ENCODE measurements at places on chromosomes 16 and 17. TPM values are rescaled to one million over a fixed set of nuclear protein-coding genes. Genes with fewer than 3 reads are reported as not detected.

DNA sequence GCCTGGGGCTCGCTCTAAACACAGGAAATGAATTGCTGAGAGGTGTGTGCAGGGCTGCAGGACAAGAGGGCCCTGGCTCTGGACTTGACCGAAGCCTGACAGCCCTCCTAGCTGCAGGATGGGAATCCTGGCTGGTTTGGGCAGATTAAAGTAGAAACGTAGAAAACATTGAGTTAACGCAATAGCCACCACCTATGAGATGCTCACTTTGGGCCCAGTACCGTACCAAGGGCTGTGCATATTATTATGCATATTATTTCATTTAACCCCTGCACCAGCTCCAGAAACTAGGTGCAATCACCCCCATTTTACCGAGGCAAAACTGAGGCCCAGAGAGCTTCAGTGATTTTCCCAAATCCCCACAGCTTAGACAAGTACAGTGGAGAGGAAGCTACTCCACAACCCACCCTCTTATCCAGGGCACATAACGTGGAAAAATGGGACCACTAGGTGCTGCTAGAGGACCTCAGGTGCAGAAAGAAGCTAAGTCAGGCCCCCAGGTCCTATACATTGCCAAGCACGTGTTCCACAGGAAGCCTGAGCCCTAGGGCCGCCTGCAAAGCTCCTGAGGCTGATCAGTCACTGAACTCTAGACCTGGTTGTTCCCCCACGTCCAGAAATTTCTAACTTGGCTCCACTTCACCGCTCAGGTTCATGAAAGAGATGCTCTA lies 79.2 kb downstream of the MYH11 start:
- DNase-seq: no peak

Gene TRPV3
- 1.3 TPM for polyA plus RNA-seq

Gene ITGAX
- 3.5 TPM for polyA plus RNA-seq

- DNase-seq: no peak
These were observed 129.6 kb upstream of the TNRC6C start for GRCh38 chr17:77828749-77829539.

DNA sequence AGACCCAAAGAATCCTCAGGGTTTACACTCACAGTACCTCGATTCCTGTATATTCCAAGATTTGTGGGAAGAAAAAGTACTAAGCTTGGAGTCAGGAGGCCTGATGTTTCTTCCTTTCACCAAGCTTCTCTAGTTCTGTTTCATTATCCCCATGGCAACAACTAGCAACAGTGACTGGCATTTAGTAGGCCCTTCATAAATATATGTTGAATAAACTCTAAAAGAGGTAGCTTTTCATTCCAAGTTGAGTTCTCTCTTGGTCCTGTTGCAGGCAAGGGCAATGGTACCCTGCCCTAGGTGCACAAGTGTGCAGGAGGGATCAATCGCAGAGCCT lies 527 bp upstream of the UBE2Z start:
- DNase-seq: no peak

GRCh38 chr17:41013606-41014005 lies 4.7 kb upstream of the KRTAP3-1 start:
- DNase-seq: no peak

Gene CDH5
- 18.7 TPM for polyA plus RNA-seq

GRCh38 chr16:60142619-60143347 lies 1408.7 kb upstream of the GOT2 start:
- DNase-seq: no peak

Gene ATP2A3
- 6.0 TPM for polyA plus RNA-seq

GRCh38 chr16:47590472-47590871 lies 129.3 kb downstream of the PHKB start:
- no peak for DNase-seq

DNA sequence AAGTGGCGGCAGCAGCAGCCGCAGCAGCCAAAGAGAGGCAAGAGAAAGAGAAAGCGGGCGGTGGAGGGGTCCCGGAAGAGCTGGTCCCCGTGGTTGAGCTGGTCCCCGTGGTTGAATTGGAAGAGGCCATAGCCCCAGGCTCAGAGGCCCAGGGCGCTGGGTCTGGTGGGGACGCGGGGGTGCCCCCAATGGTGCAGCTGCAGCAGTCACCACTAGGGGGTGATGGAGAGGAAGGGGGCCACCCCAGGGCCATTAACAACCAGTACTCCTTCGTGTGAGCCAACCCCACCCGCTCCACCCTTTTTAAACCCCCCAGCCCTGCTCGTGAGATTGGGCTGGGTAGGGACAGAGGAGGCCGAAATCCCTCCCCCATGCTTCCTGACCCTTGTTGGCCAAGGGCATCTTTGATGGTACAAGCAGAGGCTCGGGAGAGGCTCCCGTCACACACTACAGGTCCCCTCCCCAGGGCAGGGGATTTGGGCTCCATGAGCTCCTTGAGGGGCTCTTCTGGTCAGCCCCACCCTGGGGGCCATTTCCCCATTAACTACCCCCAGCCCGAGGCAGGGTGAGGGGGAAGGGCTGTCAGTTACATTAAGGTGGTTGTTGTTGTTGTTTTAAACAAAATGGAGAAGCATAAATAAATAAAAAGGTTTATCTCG lies 4.6 kb upstream of the ATP2A1 start:
- DNase-seq: no peak

Gene IRX3
- polyA plus RNA-seq: 6.3 TPM

Gene TP53I13
- 2.2 TPM for polyA plus RNA-seq

GRCh38 chr16:8370374-8371270 lies 219.7 kb downstream of the TMEM114 start:
- DNase-seq: no peak

Gene KCNJ2
- 0.97 TPM for polyA plus RNA-seq

DNA sequence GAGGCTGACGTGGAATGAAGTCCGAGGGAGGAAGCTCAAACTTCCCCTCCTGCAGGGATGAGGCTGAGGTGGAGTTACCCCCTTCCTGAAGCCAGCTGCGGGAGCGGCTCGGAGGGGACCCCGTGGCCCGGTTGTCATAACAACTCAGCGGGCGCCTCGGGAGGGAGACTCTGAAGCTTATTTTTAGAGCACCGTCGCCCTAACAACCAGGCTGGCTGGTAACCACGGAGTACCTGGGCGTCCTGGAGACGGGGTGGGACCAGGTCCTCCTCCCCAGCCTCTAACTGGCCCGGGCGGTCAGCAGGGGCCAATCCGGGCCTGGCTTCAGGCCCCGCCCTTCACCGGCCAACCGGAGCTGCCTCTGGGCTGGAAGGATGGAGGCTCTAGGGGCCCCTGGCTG lies 27.7 kb downstream of the NECAB2 start:
- DNase-seq: no peak

DNA sequence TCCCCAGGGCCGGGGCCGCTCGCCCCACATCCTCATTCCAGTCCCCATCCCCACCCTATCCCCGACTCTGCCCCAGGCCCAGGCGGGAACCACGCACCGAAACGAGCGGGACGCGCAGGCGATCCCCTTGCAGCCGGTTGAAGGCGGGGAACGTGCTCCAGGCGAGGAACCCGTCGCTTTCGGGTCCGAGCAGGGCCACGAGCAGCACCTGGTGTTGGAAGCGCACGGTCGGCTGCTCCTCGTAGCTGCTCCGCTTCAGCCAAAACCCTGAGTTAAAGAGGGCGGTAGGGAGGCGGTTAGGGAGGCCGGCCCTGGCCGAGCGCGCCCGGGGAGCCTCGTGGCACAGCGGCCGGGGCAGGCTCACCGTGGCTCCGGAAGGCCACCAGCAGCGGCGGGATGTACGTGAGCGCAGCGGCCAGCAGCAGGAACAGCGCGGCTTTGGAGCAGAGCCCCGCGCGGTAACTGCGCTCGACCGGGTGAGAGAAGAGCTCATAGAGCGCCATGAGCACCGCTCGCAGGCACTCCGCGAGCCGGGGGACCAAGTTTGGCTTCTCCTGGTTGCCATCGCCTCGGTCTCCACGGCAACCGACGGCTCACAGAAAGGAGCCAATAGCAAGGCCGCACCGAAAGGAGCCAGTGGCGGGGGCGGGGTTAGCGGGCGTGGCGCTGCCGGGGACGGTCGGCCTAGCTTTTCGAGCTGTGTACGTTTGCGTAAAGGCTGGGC lies at the start of gene TMEM231:
TMEM231 (minus strand) TSS at position 546 of the 724 bp plus-strand sequence; CDS start at position 503, 43 bp downstream.
- peak; percentile 98 for DNase-seq

DNA sequence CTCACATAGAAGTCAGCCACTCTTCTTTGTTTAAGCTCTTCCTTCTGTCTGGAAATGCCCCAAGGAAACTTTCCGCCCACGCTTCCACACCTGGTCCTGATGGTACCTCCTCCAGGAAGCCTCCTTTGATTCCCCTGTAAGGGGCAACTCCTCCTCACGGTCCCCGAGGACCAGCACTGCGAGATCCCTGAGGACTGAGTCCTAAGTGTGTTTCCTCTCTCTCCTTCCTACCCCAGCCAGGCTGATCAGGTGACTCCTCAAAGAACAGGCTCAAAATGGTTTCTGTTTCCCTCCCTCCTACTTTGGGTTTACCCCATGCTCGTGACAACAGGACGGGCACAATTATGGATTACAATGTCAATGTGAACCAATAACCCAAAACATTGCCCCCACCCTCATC lies 63.0 kb upstream of the MED9 start:
- DNase-seq: no peak

DNA sequence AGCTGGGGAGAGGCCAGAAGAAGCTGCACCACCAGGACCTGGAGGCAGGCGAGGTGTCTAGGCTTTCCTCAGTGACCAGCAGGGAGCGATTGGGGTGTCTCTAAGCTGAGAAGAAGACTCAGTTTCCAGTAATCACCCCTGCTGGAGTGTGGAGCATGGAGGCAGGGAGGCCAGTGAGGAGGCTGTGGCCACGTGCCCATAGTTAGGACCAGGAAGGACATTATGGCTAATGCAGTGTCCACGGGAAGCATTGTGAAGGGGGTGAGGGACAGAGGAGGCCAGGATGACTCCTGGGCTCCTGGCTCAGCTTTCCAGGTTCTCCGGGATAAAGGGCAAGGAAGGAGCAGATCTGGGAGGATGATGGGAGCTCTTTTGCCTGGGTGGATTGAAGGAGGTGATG lies 5.7 kb downstream of the KRT13 start:
- no peak for DNase-seq

Gene KRT27
- polyA plus RNA-seq: not detected

DNA sequence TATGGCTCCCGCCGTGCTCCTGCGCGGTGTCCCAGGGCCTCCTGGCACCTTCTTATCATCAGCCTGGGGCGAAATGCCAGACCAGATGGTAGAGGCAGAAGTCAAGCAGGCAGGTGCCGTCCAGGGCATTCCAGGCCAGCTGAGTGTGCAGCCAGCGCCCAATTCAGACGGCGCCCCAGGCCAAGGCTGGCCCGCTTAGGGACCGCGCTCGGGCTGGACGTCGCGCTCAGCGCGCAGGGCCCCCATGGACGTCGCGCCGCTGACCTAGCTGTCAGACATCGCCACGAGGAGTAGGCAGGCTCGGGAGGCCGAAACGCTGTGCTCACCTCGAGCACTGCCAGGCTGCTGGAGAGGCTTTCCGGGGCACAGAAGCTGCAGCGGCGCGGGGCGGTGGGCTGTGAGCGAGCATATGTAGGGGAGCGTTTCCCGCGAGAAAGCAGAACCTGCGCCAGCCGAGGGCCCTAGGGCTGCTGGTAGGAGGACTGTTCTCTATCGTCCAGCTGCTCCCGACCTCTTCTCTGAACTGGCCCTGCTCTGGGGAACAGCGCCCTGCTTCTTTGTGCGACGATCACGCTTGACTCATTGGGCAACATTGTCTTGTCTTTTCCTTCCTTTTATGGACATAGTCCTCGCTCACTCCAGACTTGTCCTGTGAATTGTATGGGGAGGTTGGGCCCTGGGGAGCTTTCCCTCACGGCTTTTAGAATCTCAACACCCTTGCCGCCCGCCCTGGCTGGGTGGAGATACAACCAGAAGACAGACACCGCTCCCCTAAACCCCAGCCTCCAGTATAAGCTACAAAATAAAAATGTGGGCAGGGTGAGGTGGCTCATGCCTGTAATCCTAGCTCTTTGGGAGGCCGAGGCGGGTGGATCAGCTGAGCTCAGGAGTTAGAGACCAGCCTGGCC lies 8.4 kb upstream of the CA4 start:
- DNase-seq: no peak

GRCh38 chr17:65027305-65027704 lies 29.2 kb downstream of the GNA13 start:
- no peak for DNase-seq

DNA sequence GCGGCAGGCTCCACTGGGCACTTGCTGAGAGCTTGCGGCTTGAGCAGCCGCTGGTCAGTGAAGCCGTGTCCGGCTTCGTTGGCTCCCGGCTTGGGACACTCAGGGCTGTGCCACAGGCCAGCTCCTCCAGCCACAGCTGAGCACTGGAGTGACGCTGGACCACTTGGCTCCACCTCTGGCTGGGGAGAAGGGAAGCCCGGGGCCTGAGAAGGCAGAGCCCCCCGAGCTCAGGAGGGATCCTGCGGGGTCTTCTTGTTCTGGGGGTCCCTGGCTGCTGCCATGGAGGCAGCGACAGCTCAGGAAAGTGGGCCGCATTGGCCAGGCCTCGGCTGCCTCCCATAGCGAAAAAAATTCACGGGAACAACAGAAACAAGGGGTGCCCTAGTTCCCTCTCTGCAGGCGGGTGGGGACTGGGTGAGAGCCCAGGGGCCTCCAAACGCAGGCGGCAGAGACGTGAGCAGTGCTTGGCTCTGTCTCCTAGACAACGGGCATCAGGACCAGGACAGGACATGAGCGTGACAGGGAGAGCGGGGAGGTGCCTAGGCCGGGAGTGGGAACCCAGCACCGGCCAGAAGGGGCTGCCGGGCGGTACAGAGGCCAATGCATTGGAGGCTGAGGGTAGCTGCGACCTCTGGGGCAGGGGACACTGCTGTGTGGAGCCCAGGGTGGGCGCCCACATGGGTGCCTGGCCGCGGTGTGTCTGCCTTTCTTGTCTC lies 37.7 kb downstream of the SLC7A5 start:
- no peak for DNase-seq

DNA sequence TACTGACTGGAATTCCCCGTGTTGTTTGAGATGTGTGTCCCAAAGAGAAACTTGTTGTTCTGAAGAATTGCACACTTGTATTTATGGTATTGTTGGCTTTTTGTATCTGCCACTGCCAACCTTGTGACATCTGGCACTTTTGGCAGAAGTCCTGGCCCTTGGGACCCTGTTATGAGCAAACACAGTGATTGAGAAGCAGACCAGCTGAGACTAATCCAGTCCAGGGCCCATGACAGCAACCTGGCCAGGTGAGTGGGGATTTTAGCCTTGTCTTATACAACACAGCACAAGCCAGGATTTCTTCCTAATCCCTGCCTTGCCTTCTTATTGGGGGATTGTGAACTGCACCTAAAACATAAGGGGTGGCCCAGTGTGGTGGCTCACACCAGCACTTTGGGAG lies 80.0 kb downstream of the NTN1 start:
- DNase-seq: no peak

Gene TBC1D3H
- not detected for polyA plus RNA-seq

DNA sequence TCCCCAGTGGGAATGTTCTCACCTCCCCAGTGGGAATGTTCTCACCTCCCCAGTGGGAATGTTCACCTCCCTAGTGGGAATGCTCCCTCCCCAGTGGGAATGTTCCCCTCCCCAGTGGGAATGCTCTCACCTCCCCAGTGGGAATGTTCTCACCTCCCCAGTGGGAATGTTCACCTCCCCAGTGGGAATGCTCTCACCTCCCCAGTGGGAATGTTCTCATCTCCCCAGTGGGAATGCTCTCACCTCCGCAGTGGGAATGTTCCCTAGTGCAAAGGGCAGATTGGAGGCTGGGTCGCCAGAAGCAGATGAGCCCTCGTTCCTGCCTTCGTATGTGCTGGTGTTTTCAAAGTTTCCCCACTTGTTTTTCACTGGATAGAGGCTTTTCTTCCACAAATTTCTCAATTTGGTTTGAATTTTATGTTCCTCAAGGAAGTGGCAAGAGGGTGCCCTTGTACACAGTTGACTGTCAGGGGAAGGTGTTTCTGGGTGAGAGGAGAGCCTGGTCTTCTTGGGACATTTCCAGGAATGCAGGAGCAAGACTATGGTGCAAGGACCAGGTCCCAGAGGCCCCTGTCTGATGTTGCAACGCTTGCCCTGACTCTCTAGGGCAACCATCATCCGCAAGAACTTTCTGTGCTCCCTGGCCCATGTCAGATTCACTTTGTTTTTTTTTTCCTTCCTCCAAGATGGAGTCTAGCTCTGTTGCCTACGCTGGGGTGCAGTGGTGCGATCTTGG lies 34.0 kb downstream of the TRARG1 start:
- no peak for DNase-seq

Data from ovary (tissue), 10 donors.